Activated T-cell treated with anti-CD3 and anti-CD28 coated beads, Interleukin-2, amount 50 U/mL, for 4 hours (primary cell): ENCODE measurements at places on chromosomes 16 and 17. TPM values are rescaled to one million over a fixed set of nuclear protein-coding genes. Genes with fewer than 3 reads are reported as not detected.
A peak's percentile ranks its signal among the peaks of the same experiment; 100 is the strongest.

GRCh38 chr17:74768763-74769114, 7.4 kb downstream of the NAT9 start:
- DNase-seq = no peak

WNT9B gene
- total RNA-seq = not detected

GRCh38 chr17:3926860-3927627, 10.8 kb upstream of the P2RX1 start:
- DNase-seq = no peak

- DNase-seq = no peak
These were observed 566.9 kb downstream of the WWOX start for GRCh38 chr16:78666318-78666717.

DNA sequence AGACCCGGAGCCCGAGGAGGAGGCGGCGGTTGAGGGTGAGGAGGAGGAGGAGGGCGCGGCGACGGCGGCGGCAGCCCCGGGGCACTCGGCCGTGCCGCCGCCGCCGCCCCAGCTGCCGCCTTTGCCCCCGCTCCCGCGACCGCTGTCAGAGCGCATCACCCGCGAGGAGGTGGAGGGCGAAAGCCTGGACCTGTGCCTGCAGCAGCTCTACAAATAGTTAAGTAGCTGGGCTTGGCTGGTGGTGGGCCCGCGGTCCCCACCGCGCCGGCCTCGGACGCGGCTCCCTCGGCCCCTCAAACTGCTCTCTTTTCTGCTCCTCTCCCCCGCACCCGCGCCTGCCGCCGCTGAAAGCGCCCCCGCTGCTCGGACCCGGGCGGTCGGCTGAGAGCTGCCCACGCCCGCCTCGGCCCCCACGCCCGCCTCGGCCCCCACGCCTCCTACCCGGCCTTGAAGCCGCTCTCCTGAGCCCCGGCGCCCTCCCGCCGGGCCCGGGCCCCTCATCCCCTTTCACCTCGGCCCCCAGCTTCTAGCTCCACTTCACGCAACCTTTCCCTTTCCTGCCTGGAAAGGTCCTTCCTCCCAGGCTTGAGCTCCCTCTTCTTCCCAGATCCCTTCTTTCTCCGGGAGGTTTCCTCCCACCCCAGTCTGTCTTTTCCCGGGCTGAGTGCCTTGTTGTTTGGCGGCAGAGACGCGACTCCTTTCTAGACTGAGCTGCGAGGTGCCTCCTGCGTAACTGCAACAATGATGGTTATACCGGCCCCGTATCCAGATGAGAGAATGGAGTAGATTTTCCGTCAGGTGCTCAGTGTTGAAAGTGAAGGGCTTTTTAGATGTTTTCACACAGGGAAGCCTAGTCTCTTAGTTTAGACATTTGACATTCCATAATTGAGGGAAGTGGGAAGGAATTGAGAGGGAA, 850 bp downstream of the PPM1E start:
- DNase-seq = peak; percentile 5

DNA sequence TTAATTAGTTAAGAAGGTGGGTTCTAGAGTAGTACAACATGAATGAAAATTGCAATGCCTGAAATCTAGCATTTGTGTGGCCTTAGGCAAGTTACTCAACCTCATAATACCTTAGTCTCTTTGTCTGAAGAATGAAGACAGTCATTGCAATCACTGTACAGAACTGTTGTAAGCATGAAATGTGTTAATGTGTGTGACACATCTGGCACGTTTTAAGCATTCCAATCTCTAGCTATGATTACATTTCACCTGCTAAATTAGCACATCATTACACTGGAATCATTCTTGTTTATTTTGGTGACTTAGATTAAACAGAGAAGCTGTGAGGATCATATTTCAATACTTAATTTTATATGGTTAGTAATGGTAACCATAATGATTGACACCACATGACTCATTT, 629.7 kb upstream of the KIF2B start:
- DNase-seq = no peak

DNA sequence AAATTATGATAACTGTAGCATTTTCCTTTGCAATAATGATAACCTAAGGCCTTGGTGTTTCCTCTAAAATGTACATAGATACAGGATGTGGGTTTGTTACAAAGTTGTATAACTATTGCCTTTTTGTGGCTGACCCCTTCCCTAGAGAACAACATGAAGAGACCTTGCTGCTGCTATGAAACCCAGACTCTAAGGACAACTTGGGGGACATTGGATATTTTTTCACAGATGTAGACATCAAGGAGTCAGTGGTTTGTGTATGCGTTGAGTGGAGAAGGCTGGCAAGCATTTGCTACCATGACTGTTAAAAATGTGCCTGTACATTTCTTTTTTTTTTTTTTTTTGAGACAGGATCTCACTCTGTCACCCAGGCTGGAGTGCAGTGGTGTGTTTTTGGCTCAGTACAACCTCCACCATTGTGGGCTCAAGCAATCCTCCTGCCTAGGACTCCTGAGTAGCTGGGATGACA, 12.3 kb downstream of the HMOX2 start:
- DNase-seq = no peak

GRCh38 chr16:29804020-29804419, 2.3 kb upstream of the MAZ start:
- no peak for DNase-seq

PPY gene
- not detected for total RNA-seq

LRRC45 gene
- 31.4 TPM for total RNA-seq

DNA sequence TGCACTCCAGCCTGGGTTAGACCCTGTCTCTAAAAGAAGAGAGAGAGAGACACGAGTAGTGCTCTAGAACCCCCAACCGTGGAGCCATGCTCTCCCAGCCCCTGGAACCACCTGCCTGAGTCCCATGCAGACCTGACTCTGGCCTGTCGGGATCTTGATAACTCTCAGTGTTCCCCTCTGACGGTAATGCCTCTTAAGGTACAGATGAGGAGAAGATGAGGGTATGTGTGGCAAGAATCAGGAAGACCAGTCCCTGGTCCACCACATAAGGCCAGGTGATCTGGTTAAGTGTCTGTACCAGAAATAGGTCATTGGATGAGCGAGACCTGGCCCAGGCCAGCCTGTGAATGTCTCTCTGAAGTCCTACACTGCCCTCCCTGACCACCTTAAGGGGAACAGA, 18.4 kb downstream of the OSBPL7 start:
- DNase-seq = no peak
